ENCODE measurements at places on chromosomes 11 and 22.

DNA sequence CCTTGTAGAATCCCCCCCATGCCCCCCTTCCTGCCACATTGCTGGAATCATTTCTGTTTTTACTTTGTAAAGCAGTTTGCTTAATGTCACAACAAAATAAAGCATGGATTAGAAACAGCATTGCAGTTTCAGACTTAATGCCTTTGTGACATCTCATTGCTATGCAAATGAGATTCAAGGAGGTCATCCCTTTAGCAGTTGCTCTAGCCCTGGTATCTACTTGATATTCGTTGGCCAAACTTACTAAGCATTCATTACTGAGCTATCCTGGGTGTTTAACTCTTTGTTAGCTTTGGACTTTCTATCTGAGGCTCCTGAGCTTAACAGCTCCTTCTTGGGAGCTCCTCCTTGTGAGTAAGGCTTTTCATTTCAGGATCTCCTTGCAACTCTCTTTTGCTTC, 16.3 kb downstream of the FAT3 start:
- no peak for DNase-seq

- DNase-seq, result no peak
Observed at GRCh38 chr11:35584321-35584720, 33.9 kb upstream of the FJX1 start.

DNA sequence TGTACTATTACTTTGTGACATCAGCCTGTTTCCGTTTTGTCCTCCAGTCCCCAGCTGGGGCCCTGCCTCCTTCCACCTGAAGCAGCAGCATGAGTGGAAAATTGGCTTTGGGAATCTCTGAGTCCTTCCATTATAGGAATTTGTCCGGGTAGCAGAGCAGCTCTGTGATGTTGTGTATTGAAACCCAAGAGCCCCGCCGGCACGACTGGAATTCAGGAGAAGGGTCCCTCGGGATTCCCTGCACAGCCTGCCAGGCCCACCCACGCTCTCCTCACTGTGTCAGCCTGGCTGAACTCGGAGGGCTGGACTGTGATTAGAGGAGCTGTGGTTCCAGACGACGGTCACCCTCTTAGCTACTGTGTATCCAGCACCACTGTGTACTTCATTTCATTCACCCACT, 18.8 kb upstream of the TSPAN18 start:
- no peak for DNase-seq

DNA sequence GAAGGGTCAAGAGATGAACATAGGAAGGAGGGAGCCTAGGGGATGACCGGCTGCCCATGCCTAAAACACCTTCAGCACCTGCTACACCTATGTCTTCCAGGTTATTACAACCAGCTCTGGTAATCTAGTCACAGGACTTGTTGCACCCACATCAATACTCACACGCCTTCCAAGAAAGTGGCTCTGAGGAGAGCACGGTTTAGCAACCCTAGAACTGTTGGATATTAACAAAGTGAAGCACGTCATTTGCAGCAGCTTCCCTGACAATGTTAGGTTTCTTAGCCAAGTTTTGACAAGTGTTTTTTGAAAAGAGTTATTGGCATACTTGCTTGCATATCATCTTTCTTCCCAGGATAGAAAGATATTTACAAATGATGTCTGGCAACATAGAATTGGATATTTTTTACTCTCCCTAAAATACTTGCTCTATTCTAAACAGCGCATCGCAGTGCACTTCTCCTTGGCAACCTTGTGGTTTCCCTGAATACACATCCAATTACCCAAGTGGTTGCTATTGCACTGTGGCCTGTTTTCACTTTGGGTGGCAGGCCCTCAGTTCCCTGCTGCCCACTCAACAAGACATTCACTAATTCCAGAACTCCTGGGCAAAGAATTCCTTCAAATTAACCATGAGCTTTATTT, 94.3 kb upstream of the ARHGAP42 start:
- DNase-seq, result no peak

Data from cortex of kidney (tissue), 1 donor.